GM23338 (cell line): ENCODE measurements at places on chromosomes 5 and 9. TPM values are rescaled to one million over a fixed set of nuclear protein-coding genes. Genes with fewer than 3 reads are reported as not detected.

GRCh38 chr5:3155717-3156116 is 404.2 kb upstream of the IRX2 start:
- DNase-seq: no peak
- no peaks in the 10 kb centered on the region; the same call in 1 of the 2 replicates for H3K36me3 ChIP-seq
- no peak overlapping the region for H3K27ac ChIP-seq
- no peaks in the 10 kb centered on the region for H3K4me1 ChIP-seq

DNA sequence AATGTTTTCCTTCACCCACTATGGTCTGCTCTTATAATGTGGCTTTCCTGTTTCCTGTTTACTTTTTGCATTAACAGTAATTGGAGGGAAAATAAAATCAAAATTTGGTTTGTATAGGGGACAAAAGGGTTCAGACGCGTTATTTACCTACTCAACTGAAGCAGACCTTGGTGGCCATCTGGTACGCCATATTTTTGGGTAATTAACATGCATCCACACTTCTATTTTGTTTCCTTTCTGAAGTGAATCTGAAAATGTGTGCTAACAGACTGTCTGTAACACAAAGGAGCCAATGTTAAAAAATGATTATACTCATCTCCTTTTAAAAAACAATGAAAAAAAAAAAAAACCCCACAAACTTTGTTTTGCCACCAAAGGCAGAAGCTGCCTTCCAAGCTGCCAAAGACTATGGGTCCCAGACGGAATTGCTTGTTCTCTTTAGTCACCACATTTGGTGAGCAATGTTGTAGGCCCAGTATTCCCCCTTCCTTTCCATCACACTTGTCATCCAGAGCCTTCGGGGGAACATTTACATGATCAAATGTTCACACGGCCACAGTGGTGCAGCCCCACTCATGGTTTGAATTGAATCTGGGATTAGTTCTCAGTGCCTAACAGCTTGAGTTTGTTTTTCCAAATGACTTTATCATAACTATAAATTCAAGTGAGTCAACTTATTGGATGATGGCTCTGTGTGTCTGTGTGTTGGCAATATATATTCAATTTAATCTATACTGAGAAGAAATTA is 323.7 kb upstream of the CD180 start:
- no peaks in the 10 kb centered on the region for H3K27me3 ChIP-seq
- DNase-seq: no peak
- H3K27ac ChIP-seq: no peak overlapping the region
- no peak overlapping the region for H3K4me3 ChIP-seq
- H3K4me1 ChIP-seq: no peaks in the 10 kb centered on the region

Gene ALDH7A1
- 122 and 135 TPM in 2 replicates for total RNA-seq

- peaks cover 14% of the 10 kb centered on the region; the same call in 1 of the 2 replicates for H3K4me1 ChIP-seq
- H3K36me3 ChIP-seq: no peaks in the 10 kb centered on the region
Measured at GRCh38 chr9:68895741-68896478, 118.0 kb downstream of the PRKACG start.

DNA sequence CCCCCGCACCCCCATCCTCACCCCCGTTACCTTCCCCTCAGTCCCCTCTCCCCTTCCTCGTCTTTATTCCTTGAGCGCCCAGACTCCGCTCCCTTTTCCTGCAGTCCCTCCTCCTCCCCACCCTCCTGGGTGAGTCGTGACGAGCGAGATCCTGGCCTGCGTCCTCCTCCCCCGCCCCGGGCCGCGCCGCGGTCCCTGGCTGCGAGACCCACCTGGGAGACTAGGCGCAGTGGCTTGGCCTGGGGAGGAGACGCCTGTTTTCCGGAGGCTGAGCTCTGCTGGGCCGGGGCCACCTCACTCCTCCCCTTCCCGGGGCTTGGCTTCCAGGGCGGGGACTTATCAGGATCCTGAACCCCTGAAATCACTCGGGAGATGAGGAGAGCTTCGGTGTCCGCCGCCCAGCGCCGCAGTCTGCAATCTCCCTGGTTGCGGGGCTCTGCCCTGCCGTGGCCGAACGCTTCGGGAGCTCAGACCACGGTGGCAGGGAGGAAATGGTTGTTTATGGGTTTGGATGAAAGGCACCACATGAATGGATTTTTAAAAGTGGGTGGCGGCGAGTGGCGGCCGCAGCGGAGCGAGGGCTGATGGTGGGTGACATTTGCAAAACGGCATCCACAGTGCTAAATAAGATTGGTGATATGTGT is 984 bp downstream of the STXBP1 start:
- no peak overlapping the region for H3K27ac ChIP-seq
- H3K36me3 ChIP-seq: no peaks in the 10 kb centered on the region
- peaks cover 16% of the 10 kb centered on the region for H3K4me1 ChIP-seq
- H3K4me3 ChIP-seq: peak overlapping the region; percentile 86
- DNase-seq: peak; percentile 81

Gene PNPLA7
- total RNA-seq: 0.39 and 0.80 TPM in 2 replicates
